NCI-H774 (cell line): ENCODE measurements at places on chromosomes 7 and 10.

- DNase-seq = no peak
These were observed 8.8 kb downstream of the ZNF92 start for GRCh38 chr7:65382452-65382851.

DNA sequence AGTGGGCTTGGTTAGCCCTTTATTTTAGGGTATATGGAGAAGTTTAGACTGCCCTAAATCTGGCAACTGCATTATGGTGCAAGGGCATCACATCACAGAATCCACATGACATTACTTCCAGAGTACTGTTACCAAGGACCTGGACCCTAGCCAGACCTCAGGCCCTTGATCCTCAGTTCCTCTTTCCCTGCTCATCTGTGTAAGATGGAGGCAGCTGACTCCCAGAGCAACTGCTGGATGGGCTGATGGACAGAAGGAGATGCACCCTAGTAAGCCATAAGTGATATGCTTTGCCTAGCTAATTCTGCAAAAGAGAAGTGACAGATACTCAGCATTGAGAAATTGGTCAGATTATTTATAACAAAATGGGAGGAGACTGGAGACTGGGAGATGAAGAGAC is 131.7 kb downstream of the DYNC1I1 start:
- DNase-seq = no peak

DNA sequence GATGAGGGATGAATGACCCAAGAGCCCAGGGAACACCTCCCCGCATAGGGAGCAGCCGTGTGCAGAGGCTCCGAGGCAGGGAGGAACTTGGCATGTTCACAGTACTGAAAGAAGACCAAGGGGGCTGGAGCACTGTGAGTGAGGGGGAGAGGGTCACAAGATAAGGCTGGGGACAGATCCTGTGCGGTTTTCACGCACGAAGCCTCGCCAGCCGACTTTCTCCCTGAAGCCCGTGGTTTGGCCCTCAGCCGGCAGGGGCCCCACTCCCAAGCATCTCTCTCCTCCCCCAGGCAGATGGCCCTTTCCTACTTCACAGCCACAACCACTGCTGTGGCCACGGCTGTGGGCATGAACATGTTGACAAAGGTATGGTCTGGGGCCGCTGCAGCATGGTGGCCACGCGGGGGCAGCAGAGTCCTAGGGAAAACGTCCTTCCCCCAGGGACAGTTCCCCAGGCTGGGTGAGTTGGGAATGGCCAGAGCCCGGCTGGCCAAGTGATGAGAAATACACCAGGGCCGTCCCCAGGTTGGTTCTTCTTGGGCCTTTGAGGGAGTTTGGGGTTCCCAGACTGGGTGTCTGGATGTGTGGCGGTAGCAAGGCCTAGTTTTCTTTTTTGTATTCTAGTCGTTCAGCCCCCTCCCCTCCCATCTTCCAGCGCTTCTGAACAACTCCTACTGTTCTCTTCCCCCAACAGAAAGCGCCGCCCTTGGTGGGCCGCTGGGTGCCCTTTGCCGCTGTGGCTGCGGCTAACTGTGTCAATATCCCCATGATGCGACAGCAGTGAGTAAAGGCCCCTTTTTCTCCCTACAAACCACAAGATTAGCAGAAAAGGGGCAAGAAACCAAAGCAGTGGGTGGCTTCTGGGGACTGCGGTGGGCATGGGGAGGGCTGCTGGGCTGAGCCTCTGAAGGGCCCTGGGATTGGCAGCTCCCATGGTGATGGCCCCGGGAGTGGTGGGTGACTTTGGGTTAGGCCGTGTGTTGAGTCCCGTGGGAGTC is 14.4 kb upstream of the WBP1L start:
- peak; percentile 3 for DNase-seq

- DNase-seq = no peak
These were observed 292.9 kb upstream of the ZMIZ1 start for GRCh38 chr10:78775891-78776290.

DNA sequence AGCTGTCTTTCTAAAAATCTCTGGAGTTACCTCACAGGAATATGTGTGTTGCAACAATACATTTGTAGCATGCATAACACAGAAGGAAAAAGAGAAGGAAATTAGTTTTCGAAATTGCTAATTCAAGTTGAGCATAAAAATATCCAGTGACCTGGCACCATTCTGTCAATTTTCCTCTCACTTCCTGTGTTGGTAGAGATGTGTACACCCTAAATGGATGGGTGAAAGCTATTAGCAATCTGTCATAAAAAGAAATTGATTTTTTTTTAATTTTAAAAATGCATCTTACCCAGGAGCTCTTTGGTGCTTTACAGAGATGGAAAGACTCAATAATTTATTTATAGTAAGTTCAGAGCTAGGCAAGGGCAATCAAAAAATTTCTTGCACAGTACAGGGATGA is 333.3 kb upstream of the TMEM229A start:
- no peak for DNase-seq

GRCh38 chr7:71384094-71384493 is 252.2 kb downstream of the GALNT17 start:
- no peak for DNase-seq

GRCh38 chr7:29194594-29195427 is at the start of gene CHN2:
Gene CHN2, plus strand, starts transcription at chr7:29194775.
- DNase-seq = peak; percentile 54

DNA sequence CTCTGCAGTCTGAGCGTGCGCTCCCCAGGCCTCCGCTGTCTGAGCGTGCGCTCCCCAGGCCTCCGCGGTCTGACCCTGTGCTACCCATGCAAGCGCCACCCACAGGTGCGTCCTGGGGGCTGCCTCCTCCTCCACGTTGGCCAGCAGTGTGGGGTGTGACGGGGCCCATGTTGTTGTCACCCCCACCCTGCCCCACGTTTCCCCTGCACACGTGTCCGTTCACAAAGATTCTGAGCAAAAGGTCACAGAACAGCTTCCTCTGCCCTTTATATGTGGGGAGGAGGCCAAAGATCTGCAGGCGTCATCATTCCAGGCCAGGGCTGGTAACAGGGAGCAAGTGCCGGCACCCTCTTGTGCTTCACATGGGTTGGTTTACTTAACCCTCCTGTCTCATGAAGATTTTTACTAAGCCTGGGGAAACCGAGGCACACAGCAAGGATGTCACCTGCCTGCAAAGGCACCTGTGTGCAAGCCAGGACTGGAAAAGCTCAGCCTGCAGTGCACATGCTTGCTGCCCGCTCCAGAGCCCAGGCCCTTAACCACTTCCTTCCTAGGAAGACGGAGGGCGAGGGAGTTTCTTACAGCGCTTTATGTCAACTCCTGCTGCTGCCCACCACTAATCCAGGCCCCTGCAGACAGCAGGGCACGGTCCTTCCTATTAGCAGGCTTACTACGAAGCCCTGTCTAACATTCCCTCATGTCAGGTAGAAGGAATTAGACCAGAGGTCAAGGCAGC is 4.8 kb downstream of the GPR146 start:
- no peak for DNase-seq

- no peak for DNase-seq
These were observed 18.7 kb downstream of the MPP7 start for GRCh38 chr10:28284126-28284525.

GRCh38 chr7:83849131-83849530 is 200.2 kb upstream of the SEMA3E start:
- DNase-seq = no peak

DNA sequence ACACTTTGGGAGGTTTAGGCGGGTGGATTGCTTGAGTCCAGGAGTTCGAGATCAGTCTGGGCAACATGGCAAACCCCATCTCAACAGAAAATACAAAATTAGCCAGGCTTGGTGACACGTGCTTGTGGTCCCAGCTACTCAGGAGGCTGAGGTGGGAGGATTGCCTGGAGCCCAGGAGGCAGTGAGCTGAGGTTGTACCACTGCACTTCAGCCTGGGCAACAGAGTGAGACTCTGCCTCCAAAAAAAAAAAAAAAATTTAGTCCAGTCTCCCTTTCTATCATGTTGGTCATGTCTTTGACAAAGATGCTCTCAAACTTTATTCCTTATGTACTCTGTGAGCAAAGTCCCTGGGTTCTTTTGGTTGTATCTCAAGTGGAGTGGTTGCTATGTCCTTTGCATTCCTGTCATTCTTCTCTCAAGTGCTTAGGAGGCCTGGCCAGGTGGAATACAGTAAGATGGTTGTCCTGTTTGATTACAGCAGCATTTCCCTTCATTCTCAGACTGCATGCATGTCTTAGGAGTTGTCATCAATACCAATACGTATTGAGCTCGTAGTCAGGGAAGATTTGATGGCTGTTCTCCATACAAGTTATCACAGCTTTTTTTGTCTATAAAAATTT is 85.7 kb downstream of the MMRN2 start:
- no peak for DNase-seq

- DNase-seq = no peak
These were observed 195.7 kb upstream of the KLF6 start for GRCh38 chr10:3980660-3981059.

- DNase-seq = no peak
These were observed 42.3 kb downstream of the ARID5B start for GRCh38 chr10:61943674-61944378.

GRCh38 chr10:45424668-45425404 is 50.8 kb downstream of the ALOX5 start:
- no peak for DNase-seq

- no peak for DNase-seq
These were observed 394.0 kb upstream of the FZD8 start for GRCh38 chr10:36036137-36036536.

- DNase-seq = no peak
These were observed 222.1 kb downstream of the WDR37 start for GRCh38 chr10:1278306-1278705.

- no peak for DNase-seq
These were observed 391.4 kb downstream of the NRG3 start for GRCh38 chr10:82266438-82266837.

DNA sequence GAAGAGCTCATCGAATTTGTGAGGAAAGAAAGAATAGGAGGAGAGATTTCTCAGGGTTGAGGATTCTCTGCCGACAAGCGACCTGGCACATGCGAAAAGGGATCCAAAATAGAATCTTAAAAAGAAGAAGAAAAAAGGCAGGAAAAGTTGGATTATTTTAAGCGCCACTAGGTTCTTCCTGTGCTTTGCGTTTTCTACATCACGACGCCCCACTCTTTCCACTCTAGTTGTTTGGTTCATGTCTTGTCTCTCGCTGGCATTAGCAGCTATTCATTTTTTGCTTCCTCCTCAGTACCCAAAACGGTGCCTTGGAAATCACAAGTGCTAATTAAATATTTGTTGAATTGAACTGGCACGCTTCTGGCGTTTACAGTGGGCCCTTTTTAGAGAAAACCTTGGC is 674 bp upstream of the FRA10AC1 start:
- DNase-seq = no peak

- no peak for DNase-seq
These were observed 143.7 kb upstream of the COL1A2 start for GRCh38 chr7:94250987-94251386.

GRCh38 chr10:14958872-14959220 is 342 bp upstream of the MEIG1 start:
- DNase-seq = no peak

DNA sequence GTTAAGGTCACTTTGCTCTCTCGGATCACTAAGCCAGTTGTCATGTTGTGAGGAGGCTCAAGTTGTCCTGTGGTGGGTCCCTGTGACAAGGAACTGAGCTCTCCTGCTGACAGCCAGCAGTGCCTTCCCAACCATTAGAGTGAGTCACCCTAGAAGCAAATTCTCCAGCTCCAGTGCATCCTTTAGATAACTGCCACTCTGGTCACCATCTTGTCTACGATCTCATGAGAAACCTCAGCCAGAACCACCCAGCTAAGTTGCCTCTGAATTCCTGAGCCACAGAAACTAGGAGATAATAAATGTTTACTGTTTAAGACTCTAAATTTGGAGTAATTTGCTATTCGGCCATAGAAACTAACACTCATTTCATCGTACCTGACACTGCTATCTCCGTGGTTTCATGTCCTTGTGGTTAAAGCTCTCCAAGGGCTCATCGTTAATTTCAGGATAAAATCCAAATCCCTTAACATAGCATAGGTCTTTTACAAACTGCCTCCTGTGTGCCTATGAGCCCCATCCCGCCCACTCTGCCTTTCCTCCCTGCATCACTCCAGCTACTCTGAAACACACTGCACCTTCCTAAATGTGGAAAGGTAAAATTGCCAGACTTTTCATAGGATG is 56.5 kb upstream of the WIPF3 start:
- no peak for DNase-seq

- DNase-seq = no peak
These were observed 386.0 kb upstream of the HPS1 start for GRCh38 chr10:98832738-98833137.

DNA sequence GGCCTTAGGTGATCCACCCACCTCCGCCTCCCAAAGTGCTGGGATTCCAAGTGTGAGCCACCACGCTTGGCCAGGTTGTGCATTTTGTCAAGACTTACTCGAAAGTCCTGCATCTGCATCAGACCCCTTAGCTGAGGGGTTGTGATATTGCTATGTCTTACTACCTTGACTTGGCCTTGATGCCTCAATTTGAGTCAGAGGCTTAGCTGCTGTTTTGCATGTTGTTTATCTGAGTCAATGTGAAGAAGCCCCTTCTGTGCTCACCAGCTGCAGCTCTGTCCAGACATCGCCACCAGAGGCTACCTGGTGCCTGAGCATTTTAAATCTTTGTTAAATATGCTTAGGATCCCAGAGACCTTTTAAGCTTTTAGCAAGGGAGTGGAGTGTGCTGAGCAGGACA is 18.1 kb downstream of the UBE2D4 start:
- DNase-seq = no peak

- no peak for DNase-seq
These were observed 1.8 kb downstream of the SH2D4B start for GRCh38 chr10:80539421-80540031.

DNA sequence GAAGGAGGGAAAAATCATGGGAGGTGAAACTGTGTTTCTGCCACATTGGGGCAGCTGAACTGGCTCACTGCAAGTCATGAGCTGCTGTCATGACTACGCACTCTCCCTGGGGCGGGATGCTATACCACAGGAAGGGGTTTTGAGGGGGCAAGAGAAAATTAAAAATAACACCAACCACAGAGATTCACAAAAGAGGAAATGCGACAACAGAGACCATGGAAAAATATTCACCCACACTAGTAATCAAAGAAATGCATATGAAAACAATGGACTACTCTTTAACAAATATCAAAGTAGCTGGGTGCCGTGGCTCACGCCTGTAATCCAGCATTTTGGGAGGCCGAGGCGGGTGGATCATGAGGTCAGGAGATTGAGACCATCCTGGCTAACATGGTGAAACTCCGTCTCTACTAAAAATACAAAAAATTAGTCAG is 65.2 kb upstream of the TM9SF3 start:
- no peak for DNase-seq

GRCh38 chr10:78458983-78459638 is 425.4 kb downstream of the RPS24 start:
- peak; percentile 84 for DNase-seq

- DNase-seq = no peak
These were observed 33.8 kb upstream of the FIS1 start for GRCh38 chr7:101278461-101279292.

- no peak for DNase-seq
These were observed 697.8 kb downstream of the NRG3 start for GRCh38 chr10:82572744-82573143.

DNA sequence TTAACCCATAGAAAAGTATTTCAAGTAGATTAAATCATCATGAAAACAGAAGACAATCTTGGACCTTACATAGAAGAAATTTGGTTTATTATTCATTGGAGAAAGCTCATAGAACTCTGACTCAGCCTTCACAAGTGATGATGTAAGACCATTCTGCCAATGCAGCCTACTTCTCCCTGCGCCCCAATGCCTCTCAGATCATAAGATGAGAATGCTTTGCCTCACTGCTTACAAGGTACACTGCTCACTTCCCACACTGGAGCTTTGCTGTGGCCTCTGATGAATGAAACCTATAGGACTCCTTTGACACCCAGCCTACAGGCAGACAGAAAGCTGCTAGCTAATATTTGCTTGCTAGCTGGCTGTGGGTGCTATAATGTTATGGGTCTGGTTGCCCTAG is 569.4 kb upstream of the STEAP1 start:
- DNase-seq = no peak
